ENCODE measurements at places on chromosomes 3 and 15. TPM values are rescaled to one million over a fixed set of nuclear protein-coding genes. Genes with fewer than 3 reads are reported as not detected.

TLR9 gene
- not detected for total RNA-seq

CTXN2 gene
- total RNA-seq = not detected

CPN2 gene
- total RNA-seq = 0.21 TPM

MRPL3 gene
- 248 TPM for total RNA-seq

GOLGA8S gene
- total RNA-seq = not detected

CKMT1B gene
- 24.2 TPM for total RNA-seq

PAQR5 gene
- 3.8 TPM for total RNA-seq

EOMES gene
- 54.9 TPM for total RNA-seq

LRTM1 gene
- total RNA-seq = not detected

ARHGEF26 gene
- total RNA-seq = 6.0 TPM

GCNT3 gene
- not detected for total RNA-seq

NMNAT3 gene
- total RNA-seq = 4.7 TPM

STRA6 gene
- 10.3 TPM for total RNA-seq

MAP2K5 gene
- 6.3 TPM for total RNA-seq

FETUB gene
- not detected for total RNA-seq

LAMB2 gene
- 81.1 TPM for total RNA-seq

TIGIT gene
- total RNA-seq = not detected

GHRL gene
- total RNA-seq = not detected

KLHDC8B gene
- 27.7 TPM for total RNA-seq

DCP1A gene
- 15.9 TPM for total RNA-seq

CLDN16 gene
- total RNA-seq = 0.96 TPM

GJD2 gene
- total RNA-seq = 0.07 TPM

IL5RA gene
- not detected for total RNA-seq

CHRNB4 gene
- 2.7 TPM for total RNA-seq

TGM5 gene
- total RNA-seq = not detected

ACKR4 gene
- total RNA-seq = not detected

VILL gene
- 5.0 TPM for total RNA-seq

CCDC14 gene
- 36.1 TPM for total RNA-seq

ADAMTS7 gene
- total RNA-seq = 14.3 TPM

GOLGA8G gene
- not detected for total RNA-seq

FGD5 gene
- 19.8 TPM for total RNA-seq

MORF4L1 gene
- total RNA-seq = 339 TPM

HDDC3 gene
- total RNA-seq = 16.2 TPM

PRKAR2A gene
- total RNA-seq = 40.8 TPM

STXBP5L gene
- total RNA-seq = 1.5 TPM

Measured in H7 (cell line).